ENCODE measurements at places on chromosomes 7 and 10.
A peak's percentile ranks its signal among the peaks of the same experiment; 100 is the strongest.

- DNase-seq: no peak
Measured at GRCh38 chr10:109029870-109030269, 893.4 kb downstream of the XPNPEP1 start.

GRCh38 chr7:42407021-42407710 lies 170.2 kb upstream of the GLI3 start:
- no peak for DNase-seq

DNA sequence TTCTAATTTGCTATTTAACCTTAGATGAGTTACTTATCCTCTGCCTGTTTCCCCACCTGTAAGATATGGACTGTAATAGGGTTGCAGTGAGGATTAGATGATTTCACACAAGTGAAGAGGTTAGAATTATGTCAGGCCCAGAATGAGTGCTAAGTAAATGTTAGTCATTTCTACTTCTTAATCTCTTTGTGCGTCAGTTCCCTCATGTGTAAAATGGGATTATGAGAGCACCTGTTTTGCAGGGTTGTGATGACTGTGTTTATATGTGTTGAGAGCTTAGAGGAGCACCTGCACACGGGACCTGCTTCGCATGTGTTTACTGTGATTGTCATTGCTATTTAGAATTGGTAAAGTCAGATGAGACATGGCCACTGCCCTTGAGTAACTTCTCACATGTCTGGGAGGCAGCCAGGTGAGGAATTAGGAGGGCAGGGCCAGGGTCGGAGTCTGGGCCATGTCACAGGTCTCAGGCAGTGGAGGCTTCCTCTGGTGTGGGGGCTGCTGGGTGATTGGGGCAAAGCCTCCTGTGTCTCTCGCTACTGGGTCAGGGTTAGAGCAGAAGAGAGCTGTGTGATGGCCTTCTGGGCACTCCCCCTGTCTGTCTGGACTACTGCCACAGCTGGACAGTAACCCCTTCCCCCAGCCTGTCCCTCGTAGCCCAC lies 106.7 kb downstream of the WDFY4 start:
- no peak for DNase-seq

DNA sequence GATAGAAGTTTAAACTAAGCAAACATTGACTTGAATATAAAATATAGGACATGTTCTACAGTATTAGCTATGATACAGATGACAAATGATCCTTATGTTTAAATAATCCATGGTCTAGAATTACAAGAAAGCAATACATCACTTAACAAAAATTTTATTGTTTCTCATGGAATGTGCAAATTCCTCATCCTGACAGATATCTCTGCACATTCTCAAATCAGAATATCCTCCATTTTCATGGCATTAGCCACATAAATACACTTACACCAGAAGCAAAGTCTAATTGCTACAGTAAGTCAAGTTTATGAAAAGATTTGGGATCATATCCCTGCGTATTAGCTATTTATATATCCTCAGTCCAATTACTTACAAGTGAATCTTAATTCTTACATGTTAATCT lies 57.6 kb downstream of the PCLO start:
- no peak for DNase-seq

DNA sequence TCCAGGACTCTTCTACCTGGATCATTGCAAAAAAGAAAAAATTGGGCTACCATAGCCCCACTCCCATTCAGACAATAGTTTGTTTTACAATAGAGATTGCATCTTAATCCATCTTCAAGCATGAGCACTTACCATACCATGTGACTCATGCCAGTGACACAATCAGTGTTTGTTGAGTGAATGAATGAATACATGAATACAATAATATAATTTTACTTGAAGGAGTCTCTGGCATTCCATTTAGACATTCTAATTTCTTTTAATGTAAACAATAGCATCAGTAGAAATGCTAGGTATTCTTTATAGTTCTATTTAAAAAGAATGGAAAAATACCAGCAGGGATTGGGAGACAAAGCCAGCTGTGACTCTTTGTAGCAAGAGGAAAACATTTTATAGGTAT lies 141.6 kb upstream of the AKR1E2 start:
- DNase-seq: peak; percentile 32

- DNase-seq: no peak
Measured at GRCh38 chr10:101561068-101561915, 26.8 kb downstream of the POLL start.

DNA sequence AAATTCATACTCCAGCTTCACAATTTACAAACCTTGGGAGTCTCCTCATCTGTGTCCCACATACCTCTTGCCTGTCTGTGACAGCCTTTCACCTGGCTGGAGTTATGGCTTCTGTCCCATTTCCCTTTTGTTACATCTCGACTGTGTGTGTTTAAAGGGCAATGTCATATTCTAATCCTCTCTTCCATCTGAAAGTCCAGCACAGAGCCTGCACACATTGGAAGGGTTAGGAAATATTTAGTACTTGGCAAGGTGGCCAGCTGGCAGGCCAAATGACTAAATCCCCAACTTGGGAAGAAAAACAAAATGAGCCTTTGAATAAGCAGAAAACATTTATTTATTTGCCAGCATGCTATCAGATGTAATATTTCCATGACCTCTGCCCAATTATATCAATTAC lies 120.1 kb upstream of the STK17A start:
- DNase-seq: no peak

- no peak for DNase-seq
Measured at GRCh38 chr10:107122703-107123102, 41.8 kb downstream of the SORCS1 start.

GRCh38 chr7:3778345-3778744 lies 477.3 kb downstream of the SDK1 start:
- DNase-seq: no peak

DNA sequence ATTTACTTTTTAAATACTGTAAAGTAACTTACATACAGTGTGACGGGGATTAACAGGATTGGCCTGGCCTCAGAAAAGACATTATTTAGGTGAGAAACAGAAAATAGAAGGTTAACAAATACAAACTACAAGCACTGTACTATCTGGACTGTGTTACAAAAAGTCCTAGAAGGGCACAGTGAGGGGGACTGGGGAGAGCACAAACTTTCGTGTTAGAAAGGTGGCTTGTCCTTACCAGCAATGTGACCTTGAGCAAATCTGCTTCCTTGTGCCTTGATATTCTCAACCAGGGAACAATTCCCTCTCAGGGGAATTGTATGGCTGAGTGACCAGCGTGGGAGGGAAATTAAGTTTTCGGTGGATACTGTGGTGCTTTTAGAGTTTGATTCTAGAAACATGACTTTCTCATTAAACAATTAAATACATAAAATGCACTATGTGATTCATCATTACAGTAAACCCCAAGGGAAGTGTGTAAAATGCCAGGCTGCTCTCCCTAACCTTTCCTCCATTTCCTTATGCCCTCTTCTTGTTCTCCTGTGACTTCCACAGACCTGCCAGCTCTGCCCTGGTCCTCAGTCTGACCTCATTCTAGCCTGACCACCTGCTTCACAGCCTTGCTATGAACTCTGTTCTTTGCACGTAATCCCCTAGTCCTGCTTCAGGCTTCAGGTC lies 57.7 kb downstream of the OSBPL3 start:
- DNase-seq: peak; percentile 41

GRCh38 chr7:28984631-28985030 lies 26.5 kb upstream of the TRIL start:
- peak; percentile 94 for DNase-seq

DNA sequence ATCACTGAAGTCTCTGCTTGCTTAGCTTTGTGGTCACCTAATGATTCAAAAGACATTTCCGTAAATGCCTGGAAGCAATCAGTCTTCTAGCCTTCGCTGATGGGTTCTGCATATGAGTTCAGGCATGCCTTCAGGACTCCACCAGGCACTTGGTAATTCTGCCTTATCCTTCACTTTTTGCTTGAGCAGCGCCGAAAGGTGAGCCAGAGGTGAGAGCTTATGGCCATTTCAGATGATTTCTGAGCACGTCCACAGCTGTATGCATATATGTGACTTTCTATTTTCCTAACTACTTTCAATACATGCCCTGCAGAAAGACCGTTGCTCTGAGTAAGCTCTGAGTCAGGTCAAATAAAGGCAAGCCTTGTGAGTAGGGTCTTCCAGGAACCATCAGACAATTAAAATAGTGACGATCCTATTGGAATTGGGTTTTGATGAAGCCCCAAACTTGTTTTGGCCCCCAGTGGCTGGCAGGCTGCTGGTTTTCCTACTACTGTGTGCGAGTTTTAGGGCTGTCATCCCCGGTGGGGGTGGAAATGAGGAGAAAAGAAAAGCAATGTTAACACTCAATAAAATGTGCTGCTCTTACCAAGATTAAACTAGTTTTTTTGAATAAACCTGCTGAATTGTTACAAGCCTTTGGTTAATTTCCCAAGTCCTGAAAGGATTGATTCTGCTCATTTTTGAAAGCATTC lies 154.4 kb upstream of the AKR1E2 start:
- DNase-seq: peak; percentile 61

- no peak for DNase-seq
Measured at GRCh38 chr7:37756797-37757551, 73.4 kb downstream of the GPR141 start.

- DNase-seq: no peak
Measured at GRCh38 chr7:30652132-30652531, 30.1 kb downstream of the CRHR2 start.

DNA sequence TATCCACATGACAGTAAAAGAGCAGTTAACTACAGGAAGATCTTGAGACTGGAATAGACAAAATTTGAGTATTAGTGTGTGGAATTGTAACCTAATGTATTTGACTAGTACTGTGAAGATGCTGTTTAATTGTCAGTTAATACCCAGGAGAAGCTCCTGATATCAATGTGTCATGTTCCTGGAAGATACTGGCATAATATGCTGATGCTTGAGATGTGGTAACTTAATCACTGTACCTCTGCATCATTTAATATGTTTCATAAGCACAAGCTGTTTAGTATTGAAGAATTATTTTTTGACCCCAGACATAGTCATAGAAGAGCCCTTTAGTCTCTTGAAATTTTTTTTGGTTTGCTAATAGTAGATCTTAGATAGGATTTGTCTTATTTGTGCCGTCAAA lies 15.4 kb downstream of the CCSER2 start:
- no peak for DNase-seq

- no peak for DNase-seq
Measured at GRCh38 chr7:7375538-7375937, 160.1 kb downstream of the COL28A1 start.

GRCh38 chr7:23012186-23012585 lies 1.7 kb downstream of the HYCC1 start:
- DNase-seq: no peak

DNA sequence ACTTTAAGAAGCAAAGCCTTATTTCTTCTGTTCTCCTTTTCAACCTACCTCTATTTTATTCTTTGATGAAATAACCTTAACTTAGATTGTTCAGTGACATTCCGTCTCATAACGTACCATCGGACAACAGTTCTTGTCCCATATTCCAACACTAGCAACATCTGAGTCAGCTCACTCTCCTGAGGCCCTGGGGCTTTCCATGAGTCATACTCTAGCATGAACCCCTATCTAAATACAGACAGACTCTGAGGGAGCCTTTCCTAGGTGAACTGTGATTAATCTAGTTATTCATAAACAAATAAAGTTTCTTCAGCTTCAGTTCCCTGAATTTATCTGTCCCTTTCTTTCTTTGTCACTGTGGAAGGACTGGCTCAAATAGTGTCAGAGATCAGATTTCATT lies 168.7 kb upstream of the LYZL1 start:
- peak; percentile 51 for DNase-seq

DNA sequence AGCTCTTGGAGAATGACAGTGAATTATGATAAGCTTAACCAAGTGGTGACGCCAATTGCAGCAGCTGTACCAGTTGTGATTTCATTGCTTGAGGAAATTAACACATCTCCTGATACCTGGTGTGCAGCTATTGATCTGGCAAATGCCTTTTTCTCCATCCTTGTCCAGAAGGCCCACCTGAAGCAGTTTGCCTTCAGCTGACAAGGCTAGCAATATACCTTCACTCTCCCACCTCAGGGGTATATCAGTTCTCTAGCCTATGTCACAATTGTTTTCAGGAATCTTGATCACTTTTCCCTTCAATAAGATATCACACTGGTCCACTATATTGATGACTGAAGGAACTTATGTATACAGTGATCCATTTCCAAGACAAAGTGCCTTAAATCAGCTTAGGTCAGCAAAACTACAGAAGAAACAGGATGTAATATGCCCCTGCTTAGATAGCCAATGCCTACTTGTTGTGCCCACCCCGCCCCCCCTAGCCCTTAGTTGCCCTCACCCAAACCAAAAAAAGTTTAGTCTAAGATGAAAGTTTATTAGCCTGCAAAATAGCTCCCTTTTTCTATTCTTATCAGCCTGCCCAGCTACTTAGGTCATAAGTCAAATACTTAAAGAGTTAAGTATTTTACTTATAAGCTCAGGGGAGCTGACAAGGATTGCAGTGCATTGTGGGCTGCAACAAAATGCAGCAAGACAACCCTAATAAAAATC lies 45.1 kb downstream of the PTPRE start:
- DNase-seq: no peak

DNA sequence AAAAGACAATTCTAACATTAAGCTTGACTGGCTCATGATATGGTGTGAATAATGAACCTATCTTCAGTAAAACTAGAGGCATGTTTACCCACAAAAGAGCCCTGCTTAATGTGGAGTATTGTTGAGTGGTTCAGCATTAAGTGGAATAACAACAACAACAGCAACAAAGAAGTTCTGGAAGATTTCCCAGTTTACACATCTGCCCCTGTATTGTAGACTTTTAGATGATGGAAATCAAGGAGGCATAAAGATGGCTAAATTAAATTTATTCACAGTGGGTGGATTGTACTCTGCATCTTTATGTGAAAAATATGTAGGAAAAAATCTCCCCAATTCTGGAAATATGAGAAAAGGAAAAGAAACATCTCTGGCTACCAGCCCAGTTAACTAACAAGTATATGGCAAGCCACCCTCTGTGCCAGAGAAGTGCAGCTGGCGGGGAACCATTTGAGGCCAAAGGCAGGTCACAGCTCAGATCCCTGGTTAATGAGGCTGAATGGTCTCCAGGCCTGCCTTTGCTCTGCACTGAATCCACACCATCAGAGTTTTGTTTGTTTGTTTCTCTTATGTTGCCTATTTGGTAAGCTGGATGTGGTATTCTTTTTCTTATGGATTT lies 186.0 kb downstream of the SEMA3D start:
- DNase-seq: no peak

- DNase-seq: peak; percentile 31
Measured at GRCh38 chr10:50592961-50593418, 30.8 kb downstream of the SGMS1 start.

GRCh38 chr7:79298145-79298760 lies 155.2 kb downstream of the MAGI2 start:
- DNase-seq: peak; percentile 64

- peak; percentile 46 for DNase-seq
Measured at GRCh38 chr10:28587270-28587969, 54.5 kb downstream of the WAC start.

GRCh38 chr7:43533801-43534479 lies 49.0 kb upstream of the STK17A start:
- DNase-seq: peak; percentile 77

DNA sequence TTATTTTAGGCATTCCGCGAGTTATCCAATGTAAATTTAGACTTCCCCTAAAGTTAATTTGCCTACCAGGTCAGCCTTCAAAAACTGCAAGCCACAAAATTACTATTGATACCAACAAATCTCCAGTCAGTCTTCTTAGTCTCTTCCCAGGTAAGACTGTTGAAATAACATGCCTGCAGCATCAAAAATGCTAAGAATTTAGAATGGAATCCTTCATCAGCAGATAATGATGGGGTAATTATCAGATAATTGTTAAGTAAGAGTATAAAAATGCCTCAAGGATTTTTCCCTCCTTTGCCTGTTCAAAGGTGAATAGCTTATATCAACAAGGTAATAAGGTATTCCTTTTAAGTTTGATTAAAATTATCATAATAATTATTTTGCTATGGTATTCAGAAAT lies 228.5 kb downstream of the BBS9 start:
- DNase-seq: no peak

GRCh38 chr7:14551310-14551709 lies 351.2 kb downstream of the DGKB start:
- DNase-seq: no peak

All from fibroblast of upper back skin (primary cell).